SW480 (cell line): ENCODE measurements at places on chromosomes 6 and 20.

DNA sequence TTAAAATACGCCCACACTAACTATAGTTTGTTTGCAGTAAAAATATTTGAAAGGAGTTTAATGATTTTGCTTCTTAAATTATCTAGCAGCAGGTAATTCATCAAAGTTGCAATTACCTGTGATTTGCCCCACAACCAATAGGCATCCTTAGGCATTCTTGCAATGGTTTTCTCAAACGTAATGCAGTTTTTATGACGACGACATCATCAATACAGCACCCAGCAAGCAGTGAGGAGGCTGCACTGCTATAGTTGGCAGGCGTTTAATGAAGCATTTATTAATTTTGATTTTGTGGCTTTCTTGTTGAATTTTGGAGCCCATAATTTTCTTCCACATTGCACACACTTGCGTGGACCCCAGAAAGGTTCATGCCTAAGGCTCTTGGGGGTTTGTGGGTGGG lies 28.1 kb upstream of the APCDD1L start:
- no peak for DNase-seq

DNA sequence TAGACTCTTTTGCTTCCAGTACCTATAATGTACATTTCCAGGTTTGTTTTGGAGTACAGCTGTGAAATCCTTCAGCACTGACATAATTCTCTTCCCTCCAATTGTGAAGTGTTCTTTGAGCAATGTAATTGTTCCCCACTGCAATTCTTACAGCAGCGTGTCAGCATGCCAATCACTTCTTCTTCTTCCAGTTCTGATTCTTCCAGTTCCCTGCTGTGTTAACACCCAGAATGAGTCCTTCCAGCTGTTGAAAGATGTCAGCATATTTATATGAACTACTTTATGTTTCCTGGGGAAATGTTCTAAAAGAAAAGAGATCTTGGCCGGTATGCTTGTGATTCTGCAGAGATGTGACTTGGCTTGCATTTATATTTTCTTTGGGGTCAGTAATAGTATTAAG lies 213.9 kb downstream of the UNC5CL start:
- DNase-seq, result no peak

DNA sequence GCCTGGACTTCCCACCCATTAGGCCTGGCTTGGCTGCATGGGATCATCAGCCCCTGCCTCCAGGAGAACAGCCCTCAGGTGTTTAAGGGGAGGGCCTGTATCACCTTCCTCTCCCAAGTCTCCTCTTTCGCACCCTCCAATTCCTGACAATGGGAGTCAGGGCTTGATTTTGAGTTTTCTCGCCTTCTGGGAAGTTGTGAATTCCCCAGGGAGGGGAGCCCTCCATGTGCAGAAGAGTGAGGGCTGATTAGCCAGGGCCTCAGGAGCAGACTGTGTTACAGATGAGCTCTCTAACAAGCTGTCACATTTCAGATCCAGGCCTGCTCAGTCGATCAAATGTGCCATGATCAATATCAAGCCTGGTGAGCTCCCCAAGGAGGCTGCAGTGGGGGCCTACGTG lies 42.4 kb downstream of the CNBD2 start:
- no peak for DNase-seq

DNA sequence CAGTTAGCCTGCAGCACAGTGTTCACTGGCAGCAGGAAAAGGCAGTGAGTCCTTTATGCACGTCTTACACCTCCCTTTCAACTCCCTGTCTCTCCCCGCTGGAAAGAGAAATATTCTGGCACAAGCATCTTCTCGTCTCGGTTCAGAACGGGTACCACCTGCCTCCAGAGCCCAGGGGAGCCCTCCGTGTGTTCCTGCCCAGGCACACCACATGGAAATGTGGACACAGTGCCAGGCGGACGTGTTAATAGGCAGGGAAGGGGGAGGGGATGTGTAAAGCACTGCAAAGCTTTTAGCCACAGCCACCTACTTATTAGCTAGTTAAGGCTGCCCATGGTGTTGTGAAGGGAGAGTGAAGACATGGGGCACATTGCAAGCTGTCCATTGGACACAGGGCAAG lies 219.7 kb downstream of the FARS2 start:
- no peak for DNase-seq

DNA sequence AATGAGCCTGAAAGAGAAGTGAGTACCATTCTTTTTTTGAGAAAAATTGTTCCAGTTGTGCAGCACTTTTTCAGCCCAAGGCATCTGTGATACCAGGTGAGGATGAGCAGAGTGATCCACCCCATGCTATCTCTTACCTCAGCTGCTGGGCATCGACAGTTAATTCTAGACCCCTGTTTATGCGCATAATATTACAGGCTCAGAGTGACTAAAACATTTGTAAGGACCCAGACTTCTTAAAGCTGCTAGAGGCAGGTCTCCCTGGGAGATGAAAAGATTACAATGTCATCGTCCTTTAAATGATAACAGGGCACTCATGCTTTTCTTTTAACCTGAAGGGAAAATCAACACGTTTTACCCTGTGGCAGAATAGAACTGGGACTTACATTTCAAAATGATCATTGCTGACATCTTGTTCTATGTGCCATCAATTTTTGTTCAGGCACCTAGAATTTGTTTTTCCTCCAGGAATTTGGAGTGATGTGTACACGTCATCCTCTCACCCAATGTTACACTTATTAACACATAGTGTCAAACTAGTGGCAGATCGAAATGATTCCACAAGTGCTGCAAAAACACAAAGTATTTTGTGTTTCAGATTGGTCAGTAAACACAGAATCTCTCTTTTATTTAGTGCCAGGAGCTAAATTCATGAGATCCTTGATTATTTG lies 684.6 kb downstream of the UTRN start:
- no peak for DNase-seq

DNA sequence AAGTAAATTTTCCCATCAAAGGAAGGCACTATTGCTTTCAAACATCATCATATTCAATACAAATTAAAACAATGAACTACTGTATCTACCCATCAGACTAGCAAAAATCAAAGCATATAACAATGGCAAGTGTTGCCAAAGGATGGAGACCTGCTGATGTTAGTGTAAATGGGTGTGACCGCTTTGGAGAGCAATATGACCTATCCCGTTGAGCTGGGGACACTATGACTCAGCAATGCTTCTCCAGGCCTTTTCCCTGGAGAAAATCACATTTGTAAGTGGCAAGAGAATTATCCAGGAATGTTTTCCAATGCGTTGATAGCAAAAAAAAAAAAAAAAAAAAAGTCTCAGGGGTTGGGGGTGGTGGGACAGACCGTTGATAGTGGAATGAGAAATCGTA lies 46.1 kb downstream of the PHACTR3 start:
- DNase-seq, result peak; percentile 58

GRCh38 chr20:45117581-45117980 lies 2.6 kb upstream of the WFDC5 start:
- DNase-seq, result peak; percentile 55

DNA sequence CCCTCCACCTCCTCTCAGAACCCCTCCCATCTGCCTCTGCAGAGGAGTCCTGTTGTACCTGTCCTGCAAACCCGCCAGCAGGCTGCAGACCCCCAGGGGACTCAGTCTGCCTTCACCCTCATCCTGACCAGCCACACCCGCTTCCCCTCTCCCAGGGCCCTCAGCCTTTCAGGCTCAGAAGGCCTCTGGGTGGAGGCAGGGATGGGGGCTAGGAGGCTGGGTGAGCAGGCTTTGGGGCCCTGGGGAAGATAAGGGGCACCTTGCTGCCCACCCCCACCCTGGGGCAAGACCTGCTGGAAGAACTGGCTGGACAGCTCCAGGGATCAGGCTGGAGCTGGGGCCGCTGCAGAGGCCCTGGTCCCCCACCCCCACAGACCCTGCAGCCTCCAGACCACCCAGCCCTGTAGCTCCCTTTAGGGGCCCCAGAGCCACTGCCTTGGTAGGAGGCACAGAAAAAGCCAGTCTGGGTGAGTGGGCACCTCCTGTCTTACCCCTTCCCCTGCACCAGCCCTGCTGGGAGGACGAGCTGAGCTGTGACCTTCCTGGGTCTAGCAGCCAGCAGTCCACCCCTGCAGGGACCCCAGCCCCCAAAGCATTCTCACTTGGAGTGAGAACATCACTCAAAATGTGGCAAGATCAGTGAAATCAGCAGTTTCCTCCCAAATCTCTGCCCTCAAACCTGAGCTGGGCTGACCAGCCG lies 5.2 kb downstream of the TEAD3 start:
- no peak for DNase-seq

GRCh38 chr20:48789185-48789668 lies 38.6 kb downstream of the PREX1 start:
- no peak for DNase-seq

- no peak for DNase-seq
These were observed 44.6 kb upstream of the HDDC2 start for GRCh38 chr6:125346201-125346925.

GRCh38 chr6:87723170-87724078 lies 21.4 kb upstream of the AKIRIN2 start:
- peak; percentile 82 for DNase-seq

- no peak for DNase-seq
These were observed 26.1 kb upstream of the ZNF831 start for GRCh38 chr20:59137532-59137931.

DNA sequence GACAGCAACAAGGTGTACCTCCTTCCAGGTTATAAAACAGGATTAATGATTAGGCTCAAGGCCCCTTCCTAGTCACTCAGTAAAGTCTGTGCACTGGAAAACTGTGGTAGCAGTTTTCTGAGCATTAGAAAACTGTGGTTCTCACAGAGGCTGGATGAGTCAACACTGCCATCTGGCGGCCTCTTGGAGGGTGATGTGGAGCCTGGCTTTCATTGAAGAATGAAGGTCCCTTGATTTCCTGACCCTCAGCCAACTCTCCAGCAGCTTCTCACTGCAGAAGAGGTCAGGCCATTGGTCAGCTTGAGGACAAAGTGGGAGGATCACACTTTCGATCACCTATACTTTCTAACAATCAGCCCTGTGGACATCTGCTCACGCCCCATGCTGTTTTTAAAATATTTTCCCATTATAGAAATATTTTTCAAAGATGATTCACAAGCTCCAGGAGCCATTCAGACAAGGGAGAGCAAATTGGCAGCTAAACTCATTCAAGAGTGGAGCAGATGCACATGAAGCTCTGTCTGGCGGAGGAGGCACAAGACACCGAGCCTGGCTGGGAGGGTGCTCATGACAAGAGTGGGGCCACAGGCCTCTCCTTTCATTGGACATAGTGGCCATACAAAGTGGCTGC lies 23.2 kb downstream of the PSMB1 start:
- DNase-seq, result peak; percentile 50

- DNase-seq, result no peak
These were observed 307.7 kb downstream of the MMUT start for GRCh38 chr6:49155316-49155715.

DNA sequence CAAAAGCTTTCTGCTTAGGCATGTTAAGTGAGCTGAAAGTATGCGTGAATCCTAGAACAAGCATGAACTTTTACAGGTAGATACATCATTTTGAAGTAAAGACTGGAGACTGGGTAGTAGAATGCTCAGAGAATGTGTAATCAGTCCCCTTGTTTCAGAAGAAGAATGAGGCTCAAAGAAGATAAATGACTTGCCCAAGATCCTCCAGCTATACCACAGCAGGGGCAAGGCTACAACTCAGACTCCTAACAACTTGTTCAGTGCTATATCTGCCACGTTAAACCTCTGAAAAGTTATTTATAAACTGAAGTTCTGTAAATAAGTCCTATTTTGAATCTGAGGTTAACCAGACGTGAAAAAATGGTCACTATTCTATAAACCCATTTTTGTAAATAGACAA lies 2.9 kb downstream of the RIPOR2 start:
- DNase-seq, result no peak

GRCh38 chr20:63911176-63911575 lies 16.2 kb downstream of the DNAJC5 start:
- peak; percentile 83 for DNase-seq

DNA sequence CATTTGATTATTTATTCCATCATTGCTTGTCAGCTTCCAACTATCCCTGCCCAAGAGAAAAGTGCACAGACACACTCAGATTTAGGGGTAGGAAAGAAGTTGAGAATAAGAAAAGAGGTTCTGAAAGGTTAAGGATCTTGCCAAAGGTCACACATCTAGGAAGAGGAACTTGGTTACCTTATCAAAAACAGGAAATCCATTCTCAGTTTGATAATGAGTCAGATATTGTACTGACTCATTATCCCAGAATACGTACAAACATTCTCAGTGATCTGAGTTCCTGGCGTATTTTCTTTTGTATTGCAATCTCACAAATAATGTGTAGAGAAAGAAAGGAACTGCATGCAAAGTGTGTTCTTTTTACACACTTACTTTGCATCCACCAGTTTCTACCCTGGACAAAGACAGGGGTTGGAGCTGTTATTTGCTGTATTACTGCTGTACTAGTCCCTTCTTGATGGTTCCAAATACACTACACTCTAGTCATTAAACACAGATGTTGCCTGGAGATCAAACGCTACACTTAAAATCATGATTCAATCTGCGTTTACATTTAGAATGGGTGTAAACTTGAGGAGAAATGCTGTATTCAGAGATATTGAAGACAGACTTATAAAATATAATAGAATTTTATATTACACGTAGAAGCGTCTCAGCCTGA lies 545.7 kb downstream of the PRKN start:
- no peak for DNase-seq

- DNase-seq, result no peak
These were observed 114.9 kb upstream of the PTPN1 start for GRCh38 chr20:50395251-50395729.

DNA sequence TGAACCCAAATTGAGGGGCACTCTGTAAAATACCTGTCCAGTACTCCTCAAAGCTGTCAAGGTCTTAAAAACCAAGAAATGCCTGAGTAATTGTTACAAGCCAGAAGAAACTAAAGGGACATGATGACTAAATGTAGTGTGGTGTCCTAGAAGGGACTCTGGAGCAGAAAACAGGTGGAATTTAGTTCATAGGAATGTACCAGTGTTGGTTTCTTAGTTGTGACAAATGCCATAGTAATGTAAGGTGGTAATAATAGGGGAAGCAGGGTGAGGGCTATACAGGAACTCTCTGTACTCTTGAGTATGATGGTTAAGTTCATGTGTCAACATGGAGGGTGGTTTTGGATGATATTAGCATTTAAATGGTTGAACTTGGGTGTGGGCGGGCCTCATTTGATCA lies 92.3 kb downstream of the CNBD2 start:
- DNase-seq, result peak; percentile 57

GRCh38 chr20:44460795-44461141 lies 14.9 kb upstream of the TTPAL start:
- peak; percentile 84 for DNase-seq

DNA sequence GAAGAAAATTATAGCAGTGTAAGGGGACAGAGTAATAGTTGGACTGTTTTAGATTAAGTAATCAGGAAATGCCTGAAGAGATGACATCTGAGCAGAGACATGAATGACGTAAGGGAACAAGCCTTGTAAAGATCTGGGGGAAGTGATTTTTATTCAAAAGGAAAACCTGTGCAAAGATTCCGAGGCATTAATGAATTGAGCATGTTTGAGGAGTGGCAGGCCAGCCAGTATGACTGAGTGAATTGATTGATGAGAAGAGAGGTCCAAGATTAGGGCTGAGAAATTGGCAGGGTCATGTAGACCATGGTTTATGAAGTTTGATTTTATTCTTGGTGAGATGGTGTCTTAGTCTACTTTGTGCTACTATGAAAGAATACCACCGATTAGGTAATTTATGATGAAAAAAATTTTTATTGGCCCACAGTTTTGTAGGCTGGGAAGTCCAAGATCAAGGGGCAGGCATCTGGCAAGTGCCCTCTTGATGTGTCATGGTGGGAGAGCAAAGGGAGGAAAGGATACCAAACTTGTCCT lies 95.1 kb downstream of the LIN28B start:
- DNase-seq, result no peak
